ENCODE measurements at places on chromosomes 4 and X.

DNA sequence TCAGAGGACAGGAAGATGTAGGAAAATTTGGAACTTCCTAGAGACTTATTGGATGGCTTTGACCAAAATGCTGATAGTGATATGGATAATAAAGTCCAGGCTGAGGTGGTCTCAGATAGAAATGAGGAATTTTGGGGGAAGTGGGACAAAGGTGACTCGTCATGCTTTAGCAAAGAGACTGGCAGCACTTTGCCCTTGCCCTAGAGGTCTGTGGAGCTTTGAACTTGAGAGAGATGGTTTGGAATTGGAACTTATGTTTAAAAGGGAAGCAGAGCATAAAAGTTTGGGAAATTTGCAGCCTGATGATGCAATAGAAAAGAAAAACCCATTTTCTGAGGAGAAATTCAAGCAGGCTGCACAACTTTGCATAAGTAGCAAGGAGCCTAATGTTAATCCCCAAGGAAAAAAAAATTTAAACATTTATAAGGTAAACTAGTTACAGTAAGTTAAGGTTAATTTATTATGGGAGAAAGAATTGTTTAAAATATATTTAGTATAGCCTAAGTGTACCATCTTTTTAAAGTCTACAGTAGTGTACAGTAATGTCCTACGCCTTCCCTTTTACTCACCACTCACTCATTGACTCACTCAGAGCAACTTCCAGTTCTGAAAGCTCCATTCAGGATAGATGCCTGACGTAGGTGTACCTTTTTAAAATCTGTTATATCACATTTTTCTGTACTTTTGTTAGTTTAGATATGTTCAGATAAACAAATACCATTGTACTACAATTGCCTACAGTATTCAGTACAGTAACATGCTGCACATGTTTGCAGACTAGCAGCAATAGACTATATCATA, 101.2 kb downstream of the FAM13A start:
- no peak for DNase-seq

GRCh38 chr4:40316333-40316781, 18.8 kb upstream of the CHRNA9 start:
- DNase-seq = peak; percentile 89

DNA sequence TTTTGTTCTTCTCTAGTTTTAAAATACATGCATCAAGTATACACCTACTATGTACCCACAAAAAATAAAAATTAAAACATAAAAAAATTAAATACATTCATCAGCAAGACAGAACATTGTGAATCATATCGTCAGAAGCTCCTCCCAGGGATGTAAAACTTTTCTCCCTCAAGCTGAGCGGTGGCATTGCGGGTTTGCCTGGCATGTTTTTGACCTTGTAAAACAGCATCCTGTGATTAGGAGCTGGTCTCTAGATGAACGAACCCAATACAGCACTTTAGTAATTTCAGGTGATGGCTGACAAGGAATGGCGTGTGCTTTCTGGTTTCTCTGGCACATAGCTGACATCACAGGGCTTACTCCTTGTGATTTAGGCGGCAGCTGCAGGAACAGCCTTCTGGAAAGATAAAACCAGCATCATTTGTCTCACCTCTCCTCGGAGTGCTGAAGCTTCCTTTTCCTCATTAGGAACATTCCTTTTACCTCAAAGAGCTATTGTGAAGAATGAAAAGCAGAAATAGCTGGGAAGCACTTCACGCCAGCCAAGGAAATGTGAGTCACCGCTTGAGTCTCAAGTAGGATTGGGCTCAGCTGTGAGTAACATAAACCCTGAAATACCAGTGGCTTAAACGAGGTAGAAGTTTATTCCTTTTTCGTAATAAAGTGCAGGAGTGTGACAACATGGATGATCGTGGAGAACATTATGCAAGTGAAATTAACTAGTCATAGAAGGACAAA, 44.3 kb downstream of the NYX start:
- DNase-seq = peak; percentile 91

GRCh38 chrX:101408532-101408841, 465 bp downstream of the HNRNPH2 start:
- DNase-seq = no peak

DNA sequence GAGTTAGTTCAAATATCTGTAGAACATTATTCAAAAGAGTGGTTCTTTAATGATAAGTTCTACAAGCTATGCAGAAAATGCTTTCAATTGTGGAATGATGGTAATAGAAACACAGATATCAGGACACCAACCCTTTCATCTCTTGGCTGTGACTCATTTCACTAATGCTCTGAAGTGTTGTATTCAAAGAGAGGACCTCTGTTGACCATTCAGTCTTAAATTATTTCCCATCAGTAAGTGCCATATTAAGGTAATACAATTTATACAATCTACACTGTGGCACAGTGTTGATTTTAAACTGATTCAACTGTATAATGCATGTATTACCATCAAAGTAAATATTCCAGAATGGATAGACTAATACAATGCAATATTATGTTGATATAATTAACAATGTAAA, 289.0 kb upstream of the ADGRL3 start:
- DNase-seq = no peak

- DNase-seq = no peak
Measured at GRCh38 chr4:128983771-128984485, 109.4 kb downstream of the SCLT1 start.

DNA sequence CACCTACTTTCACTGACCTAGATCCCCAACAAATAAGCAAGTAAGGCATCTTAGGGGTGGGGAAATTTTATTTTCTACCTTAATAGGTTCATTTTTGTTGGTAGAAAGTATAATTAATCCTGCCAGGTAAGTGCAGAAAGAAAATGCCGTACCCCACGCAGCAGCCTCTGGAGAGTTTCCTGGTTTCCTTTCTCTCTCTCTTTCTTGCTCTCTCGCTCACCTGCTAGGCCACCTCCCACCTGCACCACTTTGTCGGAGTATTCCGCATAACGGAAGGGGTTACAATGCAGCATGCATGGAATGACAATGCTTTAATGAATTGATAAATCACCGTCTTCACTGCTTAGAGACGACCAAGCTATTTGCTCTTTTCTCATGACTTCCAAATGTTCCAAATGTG, 101.0 kb downstream of the SCD5 start:
- no peak for DNase-seq

- DNase-seq = no peak
Measured at GRCh38 chr4:129863206-129863605, 767.3 kb downstream of the C4orf33 start.

GRCh38 chr4:55539658-55540057, 7.1 kb downstream of the CLOCK start:
- no peak for DNase-seq

GRCh38 chr4:10403633-10404445, 53.4 kb downstream of the ZNF518B start:
- peak; percentile 38 for DNase-seq

DNA sequence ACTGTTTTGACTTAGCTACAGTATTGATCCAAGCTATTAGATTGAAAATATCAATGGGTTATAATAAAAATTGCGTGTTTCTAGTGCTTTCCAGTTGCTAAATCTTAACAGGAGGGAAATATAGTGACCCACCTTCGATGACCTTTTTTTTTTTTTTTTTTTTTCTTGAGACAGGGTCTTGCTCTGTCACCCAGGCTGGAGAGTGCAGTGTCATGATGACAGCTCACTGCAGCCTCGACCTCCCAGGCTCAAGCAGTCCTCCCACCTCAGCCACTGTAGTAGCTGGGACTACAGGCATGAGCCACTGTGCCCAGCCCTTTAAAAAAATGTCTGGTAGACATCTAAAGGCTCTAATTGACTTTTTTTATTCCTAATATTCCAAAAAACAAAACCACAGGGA, 3.8 kb upstream of the ASB5 start:
- DNase-seq = no peak

GRCh38 chr4:1575418-1576303, 108.5 kb downstream of the FAM53A start:
- no peak for DNase-seq

DNA sequence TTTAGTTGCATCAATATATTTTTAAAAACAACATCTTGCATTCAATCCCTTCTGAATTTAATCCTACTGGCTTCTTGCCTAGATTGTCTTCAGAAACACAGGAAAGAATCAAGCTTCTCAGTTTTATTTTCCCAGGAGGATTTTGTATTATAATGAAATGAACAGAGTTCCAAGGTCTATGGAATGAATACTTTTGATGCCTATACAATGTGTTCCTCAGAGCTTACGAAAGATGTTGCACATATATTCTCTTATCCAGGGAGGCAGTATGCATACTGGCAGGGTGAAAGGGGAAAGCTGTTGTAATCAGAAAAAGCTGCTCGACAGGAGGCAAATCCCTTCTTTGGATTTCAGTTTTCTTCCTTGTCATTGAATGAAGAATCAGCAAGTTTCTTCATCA, 8.8 kb downstream of the TMPRSS11D start:
- no peak for DNase-seq

- peak; percentile 24 for DNase-seq
Measured at GRCh38 chrX:50827996-50828395, 14.0 kb upstream of the SHROOM4 start.

DNA sequence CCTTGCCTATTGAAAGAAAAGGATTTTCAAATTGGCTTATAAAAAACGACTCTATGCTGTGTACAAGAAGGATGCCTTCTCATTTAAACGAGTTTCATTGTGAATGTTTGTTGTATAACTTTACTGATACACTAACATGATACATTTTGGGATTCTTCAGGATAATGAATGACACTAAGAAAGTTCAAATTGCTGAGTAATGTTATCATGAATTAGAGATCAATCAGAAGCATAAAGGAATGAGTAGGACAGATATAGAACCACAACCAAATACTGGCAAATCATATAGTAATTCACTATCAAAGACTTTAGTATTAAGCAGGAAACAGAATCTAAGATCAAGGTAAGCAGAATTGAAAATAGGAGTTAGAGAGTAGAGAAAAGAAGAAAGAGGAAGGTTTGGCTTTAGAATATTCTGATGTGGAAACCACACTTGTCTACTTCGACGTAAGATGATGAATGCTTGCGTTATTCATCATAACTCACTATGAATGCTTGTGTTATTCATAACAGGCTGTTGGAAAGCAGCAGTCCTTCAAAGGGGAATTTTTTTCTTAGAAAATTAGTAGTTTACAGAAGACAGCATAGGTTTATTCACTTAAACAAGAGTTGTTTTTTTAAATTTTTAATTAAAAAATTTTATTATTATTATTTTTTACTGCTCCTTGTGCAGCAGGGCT, 13.4 kb downstream of the CCDC158 start:
- no peak for DNase-seq

DNA sequence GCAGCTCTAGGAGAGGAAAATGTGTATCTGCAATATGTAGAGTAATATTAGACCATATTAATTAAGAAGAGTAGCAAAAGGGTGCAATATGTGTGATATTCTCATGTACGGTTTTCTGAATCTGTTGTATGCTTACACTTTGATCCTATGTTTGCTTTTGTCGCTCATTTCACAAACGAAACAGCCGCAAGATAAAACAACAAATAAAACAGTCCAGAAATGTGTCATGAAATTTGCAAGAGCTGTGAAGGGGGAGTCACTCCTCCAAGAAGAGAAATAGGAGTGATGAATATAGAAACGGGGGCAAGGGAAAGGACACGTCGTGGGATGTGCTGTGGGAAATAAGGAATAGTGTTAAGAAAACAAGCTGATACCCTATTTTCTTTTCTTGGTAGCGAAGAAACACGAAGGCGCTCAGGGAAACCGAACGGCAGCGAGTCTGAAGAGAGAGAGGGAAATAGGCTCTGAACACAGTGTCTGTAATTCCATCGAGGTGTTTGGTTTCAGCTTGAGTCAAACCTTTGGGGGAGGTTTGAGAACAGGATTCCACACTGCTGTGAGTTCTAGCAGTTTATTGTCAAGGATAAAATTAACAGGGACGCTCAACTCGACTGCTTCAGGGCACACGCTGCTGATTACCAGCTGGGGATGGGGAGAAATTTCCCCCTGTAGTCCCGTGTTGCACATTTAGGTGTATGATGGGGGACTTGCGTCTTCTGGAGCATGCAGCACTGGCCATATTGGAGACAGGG, 595.6 kb upstream of the TENM3 start:
- DNase-seq = peak; percentile 18

Data from astrocyte of the hippocampus (primary cell).